Fibroblast of lung (primary cell): ENCODE measurements at places on chromosomes 6 and 20.
A peak's percentile ranks its signal among the peaks of the same experiment; 100 is the strongest.

DNA sequence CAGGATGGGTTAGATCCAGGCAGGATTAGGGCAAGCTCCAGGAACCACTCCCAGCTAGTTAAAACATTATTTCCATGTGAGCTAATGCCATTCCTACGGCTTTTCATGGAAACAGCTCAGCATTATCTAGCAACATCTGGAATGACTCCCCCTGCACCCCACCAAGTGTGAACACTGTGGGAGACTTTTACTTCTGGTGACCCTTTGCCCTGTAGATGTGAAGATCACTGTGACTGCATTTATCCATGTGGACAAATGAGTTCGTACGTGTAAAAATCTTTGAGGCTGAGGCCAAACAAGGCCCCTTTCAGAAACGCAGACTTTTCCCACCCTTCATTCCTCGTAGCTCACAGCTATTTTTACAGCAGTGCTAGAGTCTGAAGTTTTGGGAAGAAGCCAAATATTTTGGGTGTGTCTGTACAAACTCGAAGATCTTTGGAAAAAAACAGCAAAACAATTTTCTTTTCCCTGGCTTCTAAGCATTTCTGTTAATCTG is 221.8 kb upstream of the SOX4 start:
- DNase-seq, result peak; percentile 84

DNA sequence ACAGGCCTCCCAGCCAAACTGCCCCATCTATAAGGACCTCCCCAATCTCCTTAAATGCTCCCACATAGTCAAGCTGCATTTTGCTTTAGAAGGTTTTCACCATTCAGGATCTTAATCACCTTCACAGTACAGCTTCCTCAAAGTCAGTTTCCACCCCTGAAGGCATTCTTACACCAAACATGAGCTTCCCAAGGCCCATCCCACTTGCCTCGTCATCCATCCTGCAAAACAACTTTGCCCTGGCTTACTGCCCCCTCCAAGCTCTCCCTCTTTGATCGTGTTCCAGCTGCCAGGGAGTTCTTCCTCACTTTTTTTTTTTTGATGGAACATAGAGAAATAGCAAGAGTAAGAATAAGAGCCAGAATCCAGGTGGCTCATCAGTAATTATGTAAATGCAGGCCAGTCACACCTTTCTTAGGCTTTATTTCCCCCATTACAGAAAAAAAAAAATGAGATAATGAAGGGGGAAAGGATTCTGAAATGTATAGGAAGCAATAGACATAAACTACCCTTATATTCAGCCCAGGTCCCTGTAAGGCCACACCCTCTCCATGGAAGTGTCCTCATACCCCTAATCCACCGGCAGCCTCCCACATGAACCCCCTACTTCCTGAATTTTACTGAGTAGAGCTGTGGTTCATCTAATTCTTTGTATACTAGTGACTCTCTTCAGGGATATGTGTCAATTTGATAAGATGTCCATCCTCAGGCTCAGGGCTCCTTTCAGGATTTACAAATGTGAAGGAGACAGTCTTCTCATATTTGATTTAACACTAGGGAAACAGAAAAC is 12.7 kb downstream of the TRIM27 start:
- no peak for DNase-seq

- no peak for DNase-seq
Measured at GRCh38 chr6:170512249-170512648, 40.9 kb downstream of the PSMB1 start.

DNA sequence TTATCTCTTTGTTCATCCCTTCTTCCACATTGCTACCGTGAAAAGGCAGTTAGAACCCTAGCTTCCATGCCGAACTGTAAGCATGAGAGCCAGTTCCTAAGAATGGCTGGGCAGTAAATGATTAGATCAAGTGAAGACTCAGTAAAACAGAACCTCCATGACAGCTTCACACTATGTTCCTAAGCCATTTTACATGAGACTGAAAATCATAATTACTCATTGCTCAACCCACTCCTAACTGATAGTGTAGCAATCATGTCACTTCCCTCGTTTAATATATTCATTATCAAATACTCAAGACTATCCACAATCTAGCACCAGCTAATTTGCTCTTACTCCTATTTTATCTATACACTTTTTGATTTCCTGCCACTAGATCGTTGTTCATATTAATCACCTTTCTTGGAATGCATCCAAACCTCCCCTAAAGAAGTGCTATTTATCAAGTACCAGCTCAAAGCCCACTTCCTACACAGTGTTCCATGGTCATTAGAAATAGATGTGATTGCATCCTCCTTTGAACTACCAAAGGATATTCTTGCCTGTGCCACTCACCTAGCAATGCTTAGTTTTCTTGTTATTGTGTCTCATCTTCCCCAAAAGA is 6.0 kb downstream of the TMEM30A start:
- DNase-seq, result no peak

DNA sequence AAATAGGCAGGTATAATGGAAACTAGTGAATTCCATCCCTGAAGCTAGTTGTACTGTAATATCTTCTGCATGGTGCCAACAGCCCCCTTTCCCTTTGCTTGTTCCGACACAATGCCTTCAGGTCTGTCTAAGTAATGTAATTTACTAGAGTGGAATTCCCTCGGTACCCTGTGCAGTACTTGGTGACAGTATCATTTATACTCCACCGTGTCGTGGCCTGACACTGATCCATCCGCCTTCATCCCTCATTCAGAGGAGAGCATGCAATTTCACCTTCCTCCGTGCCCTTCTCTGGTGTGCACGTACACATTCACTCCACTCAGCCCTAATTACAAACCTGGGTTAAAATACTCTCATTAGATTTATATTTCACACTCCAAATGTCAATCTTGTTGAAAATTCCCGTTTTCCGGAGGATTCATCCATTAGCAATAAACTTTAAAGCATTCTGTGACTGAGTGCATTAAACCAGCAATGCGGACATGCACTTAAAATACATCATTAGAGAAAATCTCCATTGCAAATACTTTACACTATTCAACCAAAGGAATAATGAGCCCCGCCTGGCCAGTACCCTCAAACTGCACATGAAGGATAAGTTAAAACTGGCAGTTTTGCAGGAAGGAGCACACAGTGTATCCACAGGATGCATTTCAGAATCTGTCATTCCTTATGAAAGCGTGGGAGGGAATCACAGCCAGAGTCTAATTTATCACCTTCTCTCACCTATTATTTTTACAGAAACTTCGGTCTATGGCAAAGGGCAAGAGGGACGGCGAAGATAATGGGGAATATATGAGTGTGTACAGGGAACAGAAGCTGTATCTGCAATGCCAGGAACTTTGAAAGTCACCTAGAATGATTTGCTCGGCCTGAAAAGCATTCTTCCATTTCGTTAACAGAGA is 182.5 kb downstream of the GJA10 start:
- no peak for DNase-seq

DNA sequence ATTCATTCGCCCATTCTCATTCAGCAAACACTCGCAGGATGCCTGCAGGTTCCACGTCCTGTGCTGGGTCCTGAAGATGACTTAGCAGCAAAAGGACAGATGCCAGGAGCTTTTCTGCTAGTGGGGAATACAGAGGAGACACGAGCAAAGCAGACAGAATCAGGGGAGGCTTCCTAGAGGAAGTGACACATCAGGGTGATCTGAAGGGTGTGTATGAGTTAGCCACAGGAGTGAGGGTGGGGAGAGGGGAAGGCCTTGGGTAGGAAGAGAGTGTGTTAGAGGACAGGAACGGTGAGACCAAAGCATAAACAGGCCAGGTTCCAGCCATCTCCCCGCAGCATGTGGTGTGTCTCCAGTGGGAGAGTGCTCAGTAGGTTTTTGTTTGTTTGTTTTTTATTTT is 73.4 kb upstream of the GTSF1L start:
- no peak for DNase-seq

DNA sequence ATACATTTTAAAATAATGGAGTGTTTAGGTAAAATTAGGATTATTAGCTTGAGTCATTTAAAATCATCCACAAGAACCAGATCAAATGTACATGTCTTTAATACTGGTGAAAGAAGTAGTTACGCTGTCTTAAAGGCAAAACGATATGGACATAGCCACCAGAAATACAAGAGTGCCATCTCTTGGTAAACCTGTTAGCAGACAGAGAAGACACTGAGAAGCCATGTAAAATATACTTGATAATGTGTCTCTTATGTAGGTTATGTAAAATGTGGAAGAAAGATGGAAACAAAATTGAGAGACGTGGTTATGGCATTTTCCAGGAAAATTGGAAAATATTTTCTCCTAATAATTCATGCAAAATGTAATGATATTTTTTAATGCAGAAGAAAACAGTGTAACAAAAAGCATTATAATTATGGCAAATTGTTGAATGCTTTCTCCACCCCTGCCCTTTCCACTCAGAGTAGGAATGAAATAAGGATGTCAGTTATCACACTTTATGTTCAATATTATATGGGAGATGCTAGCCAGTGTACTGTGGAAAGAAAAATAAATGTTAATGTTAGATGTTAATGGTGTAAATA is 12.2 kb upstream of the SLC17A2 start:
- DNase-seq, result peak; percentile 12

GRCh38 chr20:13355941-13356486 is 134.9 kb downstream of the ISM1 start:
- DNase-seq, result no peak

GRCh38 chr20:34720266-34720665 is 16.1 kb downstream of the TP53INP2 start:
- peak; percentile 37 for DNase-seq

- no peak for DNase-seq
Measured at GRCh38 chr6:126907996-126908395, 210.5 kb upstream of the RSPO3 start.

- DNase-seq, result peak; percentile 25
Measured at GRCh38 chr6:125377621-125378020, 75.9 kb upstream of the HDDC2 start.

DNA sequence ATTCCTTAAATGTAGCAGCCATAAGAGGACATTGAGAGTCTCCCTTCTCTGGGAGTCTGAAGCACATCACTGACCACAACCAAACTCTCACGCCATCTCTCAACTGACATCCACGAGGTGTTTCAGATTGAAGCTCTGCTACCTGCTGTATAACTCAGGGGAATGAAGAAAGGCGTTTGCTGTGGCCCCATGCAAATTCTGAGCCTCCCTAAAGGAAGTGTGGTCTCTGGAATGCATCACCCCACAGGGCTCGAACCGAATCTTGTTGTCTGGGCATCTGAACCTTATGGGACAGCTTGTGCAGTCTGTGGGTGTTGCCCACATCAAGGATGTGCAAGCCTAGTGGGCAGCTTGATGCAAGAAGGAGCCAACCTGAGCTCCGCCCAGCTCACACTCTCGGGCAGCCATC is 10.9 kb downstream of the PMEPA1 start:
- no peak for DNase-seq

DNA sequence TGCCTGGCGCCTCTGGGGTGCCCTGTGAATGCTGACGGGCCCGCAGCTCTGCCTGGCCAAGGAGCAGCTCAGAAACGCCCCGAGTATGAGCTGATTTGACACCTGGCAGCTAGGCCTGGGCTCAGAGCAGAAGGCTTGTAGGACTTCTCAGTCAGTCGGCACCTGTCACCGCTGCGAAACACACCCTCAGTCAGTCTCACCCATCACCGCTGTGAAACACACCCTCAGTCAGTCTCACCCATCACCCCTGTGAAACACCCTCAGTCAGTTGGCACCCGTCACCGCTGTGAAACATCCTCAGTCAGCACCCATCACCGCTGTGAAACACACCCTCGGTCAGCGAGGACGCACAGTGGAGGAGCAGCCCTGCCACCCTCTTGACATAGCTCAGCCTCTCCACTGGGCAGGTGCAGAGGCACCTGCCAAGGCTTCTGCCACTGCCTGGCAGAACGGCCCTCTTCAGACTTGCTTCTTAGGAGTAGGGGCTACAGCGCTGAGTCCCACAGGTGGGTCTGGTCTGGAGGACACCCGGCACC is 109.0 kb downstream of the PSMB1 start:
- no peak for DNase-seq

DNA sequence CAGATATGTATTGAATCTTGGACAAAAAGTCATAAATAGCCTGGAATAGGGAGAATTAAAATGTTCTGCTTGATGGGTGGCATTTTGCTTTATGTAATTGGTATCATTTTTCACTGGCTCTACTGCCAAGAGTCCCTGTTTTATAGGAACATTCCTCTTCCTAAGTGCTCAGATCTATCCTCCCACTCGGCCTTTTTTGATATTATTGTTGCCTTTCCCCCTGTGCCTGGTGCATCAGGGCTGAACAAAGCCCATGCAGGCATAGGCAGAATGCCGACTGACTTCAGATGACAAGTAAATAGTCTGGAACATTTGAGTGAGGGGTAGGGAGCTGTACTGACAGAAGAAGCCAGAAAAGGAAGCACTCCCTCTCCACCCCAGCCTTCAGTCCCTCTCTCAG is 127.0 kb downstream of the PKHD1 start:
- no peak for DNase-seq

GRCh38 chr6:75098709-75099108 is 107.1 kb downstream of the COL12A1 start:
- DNase-seq, result peak; percentile 98

DNA sequence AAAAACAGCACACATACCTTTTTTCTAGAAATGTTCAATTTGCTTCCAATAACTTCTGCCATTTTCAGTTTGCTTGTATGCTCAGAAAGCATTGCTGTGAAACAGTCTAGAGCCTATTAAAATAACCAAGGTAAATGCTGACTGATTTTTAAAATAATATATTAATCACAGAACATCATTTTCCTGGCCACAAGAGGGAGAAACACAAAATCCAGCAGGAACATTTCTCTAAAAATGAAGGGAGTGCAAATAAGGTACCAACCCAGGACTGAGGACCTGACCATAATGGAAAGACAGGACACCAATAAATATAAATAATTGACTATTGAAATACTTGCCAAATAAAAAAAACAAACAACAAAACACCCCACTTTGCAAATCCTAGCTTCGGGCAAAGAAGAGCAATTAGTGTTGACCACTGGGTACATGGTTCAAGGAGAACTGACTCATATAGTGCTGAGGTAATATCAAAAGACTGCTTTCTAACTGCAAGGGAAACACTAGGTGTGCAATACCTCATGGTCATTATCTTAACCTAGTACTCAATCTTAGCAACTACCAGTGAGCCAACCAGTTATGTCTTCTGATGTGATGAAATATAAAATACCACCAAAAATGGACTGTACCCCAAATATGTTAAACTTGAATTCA is 42.9 kb downstream of the MDN1 start:
- DNase-seq, result no peak

DNA sequence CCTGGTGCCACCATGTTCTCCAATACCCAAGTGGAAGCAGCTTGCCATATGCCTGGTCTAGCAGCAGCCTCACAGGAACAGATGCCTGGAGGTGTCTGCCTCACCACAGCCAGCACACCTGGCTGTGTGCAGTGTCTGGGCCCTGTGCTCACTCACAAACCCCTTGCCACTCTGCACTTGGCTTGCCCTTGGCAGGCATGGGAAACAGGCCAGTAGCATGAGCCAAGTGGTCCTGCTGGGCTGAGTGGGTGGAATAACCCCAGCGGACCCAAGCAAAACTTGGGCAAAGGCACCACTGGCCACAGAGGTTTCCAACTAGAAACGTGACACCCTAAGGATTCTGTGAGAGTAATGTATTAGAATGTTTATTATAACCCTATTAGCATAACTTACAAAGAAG is 600.5 kb upstream of the GJE1 start:
- DNase-seq, result no peak
